Epithelial cell of alveolus of lung (primary cell): ENCODE measurements at places on chromosomes 5 and 9. TPM values are rescaled to one million over a fixed set of nuclear protein-coding genes. Genes with fewer than 3 reads are reported as not detected.

The PCDHAC2 gene
- total RNA-seq = 0.39 TPM in 1 of 2 replicates, not detected in the other

The SPINK4 gene
- not detected in 2 replicates for total RNA-seq

The ACOT12 gene
- not detected in 2 replicates for total RNA-seq

The ANXA2R gene
- total RNA-seq = 1.4 and 4.4 TPM in 2 replicates

The PRUNE2 gene
- 2.2 and 2.6 TPM in 2 replicates for total RNA-seq

The CENPK gene
- total RNA-seq = 9.6 and 29.1 TPM in 2 replicates

The POLR3G gene
- 0.72 and 5.3 TPM in 2 replicates for total RNA-seq

The CEL gene
- total RNA-seq = 0.52 and 1.1 TPM in 2 replicates
